ENCODE measurements at places on chromosomes 3 and 15.

GRCh38 chr15:100642213-100642949 lies 40.0 kb downstream of the ASB7 start:
- no peak for DNase-seq

DNA sequence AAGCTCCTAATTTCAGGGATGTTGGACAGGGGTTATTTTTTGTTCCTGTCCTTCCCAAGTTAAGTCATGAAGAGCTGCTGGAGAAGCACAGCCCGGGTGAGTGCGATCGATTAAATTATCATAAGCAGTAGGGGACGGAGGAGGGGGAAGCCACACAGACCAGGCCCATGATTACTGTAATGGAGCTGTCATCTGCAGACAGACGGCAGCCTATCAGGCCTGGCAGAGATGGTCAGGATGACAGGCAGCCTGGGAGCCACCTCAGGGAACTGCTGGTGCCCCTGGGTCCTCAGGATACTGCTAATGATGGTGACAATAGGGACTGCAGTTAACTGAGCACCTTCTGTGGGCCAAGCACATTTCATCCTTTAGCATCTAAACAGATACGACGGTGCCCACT lies 147.7 kb downstream of the RAB11A start:
- peak; percentile 30 for DNase-seq

DNA sequence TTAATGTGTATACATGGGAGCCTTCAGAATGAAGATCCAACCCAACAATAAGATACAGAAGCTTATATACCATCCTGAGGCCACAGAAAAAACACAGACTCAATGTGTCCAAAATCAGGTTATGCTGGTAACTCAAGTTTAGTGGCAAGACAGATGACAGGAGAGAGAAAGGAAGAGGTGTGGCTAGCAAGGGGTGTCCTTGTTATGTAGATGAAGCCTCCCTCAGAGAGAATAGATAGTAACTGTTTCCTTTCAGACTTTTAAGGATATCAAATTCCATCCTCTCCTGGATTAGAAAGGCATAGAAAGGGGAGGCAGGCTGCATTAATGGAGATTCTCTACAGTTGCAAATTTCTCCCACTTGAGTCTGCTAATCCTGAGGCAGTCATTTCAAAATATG lies 447.4 kb downstream of the GABRB3 start:
- DNase-seq = peak; percentile 14

GRCh38 chr3:60250206-60250605 lies 1001.0 kb downstream of the FHIT start:
- no peak for DNase-seq

- no peak for DNase-seq
Measured at GRCh38 chr15:60416484-60416883, 18.7 kb upstream of the ANXA2 start.

Data from mesendoderm (in vitro differentiated cells).